ENCODE measurements at places on chromosomes 5 and 9.

GRCh38 chr9:112002847-112003457 lies 106.3 kb downstream of the UGCG start:
- no peaks in the 10 kb centered on the region for H3K27me3 ChIP-seq
- H3K4me1 ChIP-seq, result no peaks in the 10 kb centered on the region
- H3K27ac ChIP-seq, result no peak overlapping the region
- no peak overlapping the region for H3K4me3 ChIP-seq
- H3K36me3 ChIP-seq, result no peaks in the 10 kb centered on the region
- DNase-seq, result no peak

DNA sequence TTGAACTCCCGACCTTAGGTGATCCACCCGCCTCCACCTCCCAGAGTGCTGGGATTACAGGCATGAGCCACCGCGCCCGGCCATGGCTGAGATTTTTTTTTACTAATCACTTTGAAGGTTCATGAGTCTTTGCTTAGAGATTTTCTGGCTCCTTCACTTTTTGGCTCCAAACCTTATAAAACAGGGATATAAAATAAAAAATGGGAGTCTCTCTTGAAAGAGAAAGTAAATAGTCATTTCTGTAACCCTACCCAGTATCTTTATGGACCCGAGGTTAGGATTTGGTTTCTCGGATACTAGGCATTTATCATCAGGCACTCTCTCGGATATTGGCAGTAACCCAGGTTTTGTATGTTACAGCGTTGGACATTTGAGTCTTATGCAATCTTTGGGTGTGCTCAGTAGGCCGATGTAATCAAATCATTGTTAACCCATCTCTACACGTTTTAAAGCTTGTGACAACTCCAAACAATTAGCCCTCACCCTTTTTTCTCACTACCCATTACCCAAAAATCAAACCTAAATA lies 25.3 kb downstream of the STXBP1 start:
- H3K27ac ChIP-seq, result no peak overlapping the region
- H3K36me3 ChIP-seq, result no peaks in the 10 kb centered on the region
- H3K27me3 ChIP-seq, result no peaks in the 10 kb centered on the region
- no peak for DNase-seq
- H3K4me3 ChIP-seq, result no peak overlapping the region

DNA sequence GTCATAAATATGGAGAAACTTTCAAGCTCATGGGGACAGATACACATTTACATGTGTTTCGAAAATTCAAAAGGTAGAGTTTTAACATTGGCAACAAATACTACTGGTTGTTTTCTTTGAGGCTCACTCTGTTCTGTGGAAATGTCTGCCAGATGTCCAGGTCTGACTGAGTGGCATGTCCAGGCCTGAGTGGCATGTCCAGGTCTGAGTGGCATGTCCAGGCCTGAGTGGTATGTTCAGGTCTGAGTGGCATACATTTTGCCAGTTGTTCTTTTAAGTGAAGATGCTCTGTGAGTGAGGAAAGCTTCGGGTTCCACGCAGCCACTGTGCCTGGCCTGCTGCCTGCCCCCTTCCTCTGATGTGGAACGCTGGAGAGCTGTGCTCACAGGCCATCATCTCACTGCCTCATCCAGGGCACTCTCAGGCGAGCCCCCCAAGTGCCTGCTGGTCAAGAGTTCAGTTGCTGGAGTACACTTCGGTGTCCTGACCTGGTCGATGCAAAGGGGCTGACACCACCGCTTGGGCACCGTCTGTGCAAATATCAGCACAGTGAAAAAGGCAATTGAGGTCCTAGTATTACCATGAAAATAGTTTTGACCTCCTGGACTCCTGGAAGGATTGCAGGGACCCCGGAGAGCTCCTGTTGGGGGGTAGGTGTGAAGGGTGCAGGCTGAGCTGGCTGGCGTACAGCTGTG lies 89.9 kb downstream of the EHMT1 start:
- H3K36me3 ChIP-seq, result peaks cover 8% of the 10 kb centered on the region
- no peaks in the 10 kb centered on the region for H3K27me3 ChIP-seq

DNA sequence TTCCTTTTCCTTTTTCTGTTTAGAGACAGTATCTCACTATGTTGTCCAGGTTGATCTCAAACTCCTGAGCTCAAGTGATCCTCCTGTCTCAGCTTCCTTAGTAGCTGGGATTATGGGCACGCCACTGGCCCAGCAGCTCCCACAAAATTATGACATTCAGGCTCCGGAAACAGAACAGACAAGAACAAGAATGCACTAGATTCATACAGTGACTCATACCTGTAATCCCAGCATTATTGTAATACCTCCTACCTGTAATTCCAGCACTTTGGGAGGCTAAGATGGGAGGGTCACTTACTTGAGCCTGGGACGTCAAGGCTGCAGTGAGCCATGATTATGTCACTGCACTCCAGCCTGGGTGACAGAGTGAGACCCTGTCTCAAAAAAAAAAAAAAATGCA lies 26.7 kb upstream of the B4GALT1 start:
- H3K4me3 ChIP-seq, result no peak overlapping the region
- no peak for DNase-seq
- no peaks in the 10 kb centered on the region for H3K27me3 ChIP-seq
- peak overlapping the region; percentile 66 for H3K27ac ChIP-seq
- peaks cover 46% of the 10 kb centered on the region for H3K4me1 ChIP-seq

DNA sequence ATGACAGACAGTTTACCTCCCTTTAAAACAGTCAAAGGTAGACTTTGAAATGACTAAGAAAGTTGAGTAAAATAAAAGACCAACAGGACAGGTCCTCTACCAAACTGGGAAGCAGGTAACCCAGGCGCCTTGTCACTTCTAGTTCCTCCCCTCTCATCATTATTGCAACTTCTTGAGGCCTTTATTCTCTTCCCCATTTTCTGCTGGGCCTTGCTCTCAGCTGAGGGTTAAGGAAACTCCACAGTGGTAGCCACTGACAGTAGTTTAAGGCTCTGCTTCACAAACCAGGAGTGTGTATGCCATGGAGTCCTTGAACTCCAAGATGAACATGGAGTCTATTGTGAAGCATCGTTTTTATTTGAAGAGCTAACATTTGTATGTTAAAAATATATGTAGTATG lies 36.9 kb upstream of the TCERG1 start:
- DNase-seq, result no peak
- no peaks in the 10 kb centered on the region for H3K27me3 ChIP-seq
- no peak overlapping the region for H3K27ac ChIP-seq
- H3K4me1 ChIP-seq, result no peaks in the 10 kb centered on the region
- H3K4me3 ChIP-seq, result no peak overlapping the region
- H3K36me3 ChIP-seq, result no peaks in the 10 kb centered on the region

DNA sequence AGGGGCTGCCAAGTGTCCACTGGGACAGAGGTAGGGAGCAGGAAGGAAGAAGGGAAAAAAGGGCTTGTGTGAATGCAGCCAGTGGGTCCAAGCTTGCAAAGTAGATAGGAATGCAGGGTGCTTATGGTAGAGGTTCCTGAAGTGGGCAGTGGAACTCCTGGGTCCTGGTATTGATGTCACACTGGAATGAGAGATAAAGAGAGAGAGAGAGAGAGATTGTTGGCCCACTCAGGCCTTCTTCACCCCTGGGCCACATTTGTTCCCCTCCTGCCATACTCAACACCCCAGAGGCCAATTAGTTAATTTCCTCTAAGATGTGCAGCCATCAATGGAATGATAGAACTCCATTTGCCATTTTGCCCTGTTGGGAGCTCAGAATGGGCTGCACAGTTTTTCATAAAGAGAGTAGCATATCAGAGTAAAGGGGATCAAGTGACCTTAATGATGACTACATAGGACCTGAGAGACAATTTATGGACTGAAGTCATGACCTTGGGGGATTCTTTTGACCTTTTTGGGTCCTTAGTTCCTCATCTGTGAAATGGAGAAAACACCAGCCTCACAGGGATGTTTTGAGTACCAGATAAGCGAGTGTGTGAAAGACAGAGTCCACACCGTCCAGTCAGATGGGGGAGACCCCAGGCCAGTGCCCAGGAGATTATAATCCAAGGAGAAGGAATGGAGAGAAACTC lies 52.9 kb downstream of the PPARGC1B start:
- no peak overlapping the region for H3K27ac ChIP-seq
- H3K36me3 ChIP-seq, result no peaks in the 10 kb centered on the region
- H3K4me1 ChIP-seq, result no peaks in the 10 kb centered on the region
- no peak overlapping the region for H3K4me3 ChIP-seq
- no peaks in the 10 kb centered on the region for H3K27me3 ChIP-seq

DNA sequence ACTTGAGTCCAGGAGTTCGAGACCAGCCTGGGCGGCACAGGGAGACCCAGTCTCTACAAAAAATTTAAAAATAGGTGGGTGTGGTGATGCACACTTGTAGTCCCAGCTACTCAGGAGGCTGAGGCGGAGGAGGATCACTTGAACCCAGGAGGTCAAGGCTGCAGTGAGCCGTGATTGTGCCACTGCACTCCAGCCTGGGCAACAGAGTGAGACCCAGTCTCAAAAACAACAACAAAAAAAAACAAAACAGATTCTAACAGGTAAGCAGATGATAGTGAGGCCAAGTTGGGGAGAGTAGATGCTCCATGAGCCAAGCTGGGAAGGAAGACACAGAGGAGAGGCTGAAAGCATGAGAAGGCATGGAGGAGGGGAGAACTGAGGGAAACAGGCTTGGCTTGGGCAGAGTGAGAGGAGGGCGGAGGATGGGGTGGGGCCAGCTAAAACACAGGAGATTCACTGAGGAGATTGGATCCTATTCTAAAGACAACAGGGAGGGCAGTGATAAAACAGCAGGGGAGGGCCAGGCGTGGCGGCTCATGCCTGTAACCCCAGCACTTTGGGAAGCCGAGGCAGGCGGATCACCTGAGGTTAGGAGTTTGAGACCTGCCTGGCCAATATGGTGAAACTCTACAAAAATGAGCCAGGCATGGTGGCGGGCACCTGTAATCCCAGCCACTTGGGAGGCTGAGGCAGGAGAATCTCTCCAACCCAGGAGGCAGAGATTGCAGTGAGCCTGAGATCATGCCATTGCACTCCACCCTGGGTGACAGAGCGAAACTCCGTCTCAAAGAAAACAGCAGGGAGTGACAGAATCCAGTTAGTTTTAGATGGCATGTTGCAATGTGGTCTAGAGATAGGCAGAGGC lies 8.4 kb downstream of the RPS14 start:
- no peak overlapping the region for H3K4me3 ChIP-seq
- peaks cover 31% of the 10 kb centered on the region for H3K36me3 ChIP-seq
- no peak overlapping the region for H3K27ac ChIP-seq
- DNase-seq, result no peak
- no peaks in the 10 kb centered on the region for H3K27me3 ChIP-seq
